Mesenteric fat pad (tissue), 1 donor: ENCODE measurements at places on chromosomes 5 and 9. TPM values are rescaled to one million over a fixed set of nuclear protein-coding genes. Genes with fewer than 3 reads are reported as not detected.

- DNase-seq: no peak
Measured at GRCh38 chr5:168317521-168318147, 26.2 kb downstream of the WWC1 start.

DNA sequence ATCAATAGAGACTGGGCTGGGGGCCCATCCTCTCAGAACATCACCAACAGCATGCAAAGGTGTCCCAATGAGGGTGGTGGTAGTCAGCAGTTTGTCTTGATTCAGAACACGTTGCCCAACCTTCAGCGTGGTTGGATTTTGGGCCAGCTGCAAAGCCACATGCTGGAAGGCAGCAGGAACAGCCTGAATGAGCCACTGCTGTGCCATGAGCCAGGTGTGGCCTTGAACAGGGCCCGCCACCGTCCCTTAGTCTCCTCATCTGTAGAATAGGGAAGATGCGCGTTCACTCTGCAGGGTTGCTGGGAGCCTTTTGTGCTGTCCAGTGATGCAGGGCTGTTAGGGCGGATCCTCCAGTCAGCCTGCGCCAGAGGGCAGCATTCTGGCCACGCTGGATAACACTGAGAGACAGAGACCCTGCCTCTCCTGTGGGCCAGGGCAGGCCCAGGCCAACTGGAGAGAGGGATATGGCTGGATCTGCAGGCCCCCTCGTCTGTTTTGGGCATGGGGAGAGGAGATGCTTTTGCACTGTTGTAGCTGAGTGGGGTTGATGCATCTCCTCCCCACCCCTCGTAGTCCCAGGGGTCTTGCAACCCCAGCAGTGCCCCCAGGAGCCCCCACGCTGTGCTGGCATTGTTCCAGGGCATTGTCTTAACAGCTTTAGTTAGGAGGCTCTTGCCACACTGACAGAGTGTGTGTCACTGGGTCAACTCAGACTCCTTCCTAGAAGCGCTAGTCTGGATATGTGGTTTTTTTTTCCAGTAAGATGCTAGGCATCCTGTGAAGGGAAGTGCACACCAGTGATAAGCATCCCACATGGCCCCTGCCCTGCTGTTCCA lies 42.1 kb downstream of the SLC46A2 start:
- DNase-seq: no peak

GRCh38 chr5:4197151-4197550 lies 601.5 kb downstream of the IRX1 start:
- DNase-seq: no peak

GRCh38 chr9:32424616-32425015 lies 40.2 kb downstream of the ACO1 start:
- no peak for DNase-seq

The FOXD4 gene
- total RNA-seq: 0.32 TPM

GRCh38 chr9:68749579-68750159 lies 44.6 kb downstream of the PIP5K1B start:
- no peak for DNase-seq

DNA sequence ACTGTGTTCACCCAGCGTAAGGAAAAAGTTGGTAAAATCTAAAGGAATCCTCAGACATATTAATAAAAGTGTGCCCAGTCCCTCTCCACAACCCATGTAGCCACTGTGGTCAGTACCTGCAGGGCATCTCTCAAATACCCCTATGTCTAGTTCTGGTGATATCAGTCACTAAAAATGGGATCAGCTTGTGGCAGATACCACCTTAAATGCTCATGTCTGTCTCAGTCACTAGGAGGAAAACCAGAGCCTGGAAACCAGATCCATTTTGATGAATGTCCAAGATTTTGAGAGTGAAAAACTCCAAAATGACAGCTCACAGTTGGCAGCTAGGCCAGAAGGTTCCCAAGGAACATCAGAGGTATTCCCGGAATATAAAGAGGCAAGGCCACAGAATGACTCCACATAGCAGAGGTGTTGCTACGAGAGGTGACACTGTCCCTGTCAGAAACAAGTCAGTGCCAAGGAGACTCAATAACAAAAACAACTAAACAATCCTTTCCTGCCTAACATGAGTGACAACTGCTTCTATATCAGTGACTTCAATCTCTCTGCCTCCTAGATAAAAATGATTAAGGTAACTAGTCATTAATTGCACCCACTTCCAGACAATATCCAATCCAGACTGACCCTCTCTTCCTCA lies 13.5 kb downstream of the PCAT7 start:
- DNase-seq: no peak

- DNase-seq: no peak
Measured at GRCh38 chr5:169812786-169813185, 167.5 kb downstream of the INSYN2B start.

GRCh38 chr9:135320331-135320730 lies 159.3 kb upstream of the PPP1R26 start:
- no peak for DNase-seq

The MRPL36 gene
- 50.4 TPM for total RNA-seq

- no peak for DNase-seq
Measured at GRCh38 chr5:114857941-114858551, 311.7 kb downstream of the TRIM36 start.

- no peak for DNase-seq
Measured at GRCh38 chr9:25861421-25861820, 183.2 kb upstream of the TUSC1 start.

DNA sequence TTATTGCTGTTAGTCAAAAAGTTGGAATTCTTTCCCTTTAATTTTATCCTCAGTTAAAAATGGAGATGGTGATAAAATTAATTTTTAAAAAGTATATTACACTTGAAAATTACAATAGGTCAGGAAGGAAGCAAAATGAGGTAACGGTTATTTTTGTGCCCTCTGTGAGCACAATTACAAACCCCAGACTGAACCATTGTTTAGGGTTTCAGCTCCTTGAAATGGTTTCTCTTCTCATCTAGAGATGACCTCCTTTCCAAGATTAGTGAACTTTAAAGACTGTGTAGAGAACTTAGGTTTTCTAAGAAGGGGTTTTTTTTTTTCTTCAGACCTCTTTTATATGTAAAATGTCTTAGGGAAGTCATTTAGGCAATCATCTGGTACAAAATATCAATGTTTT lies 126.2 kb upstream of the CHD1 start:
- no peak for DNase-seq

GRCh38 chr5:127275641-127276193 lies 14.9 kb upstream of the MEGF10 start:
- DNase-seq: no peak

DNA sequence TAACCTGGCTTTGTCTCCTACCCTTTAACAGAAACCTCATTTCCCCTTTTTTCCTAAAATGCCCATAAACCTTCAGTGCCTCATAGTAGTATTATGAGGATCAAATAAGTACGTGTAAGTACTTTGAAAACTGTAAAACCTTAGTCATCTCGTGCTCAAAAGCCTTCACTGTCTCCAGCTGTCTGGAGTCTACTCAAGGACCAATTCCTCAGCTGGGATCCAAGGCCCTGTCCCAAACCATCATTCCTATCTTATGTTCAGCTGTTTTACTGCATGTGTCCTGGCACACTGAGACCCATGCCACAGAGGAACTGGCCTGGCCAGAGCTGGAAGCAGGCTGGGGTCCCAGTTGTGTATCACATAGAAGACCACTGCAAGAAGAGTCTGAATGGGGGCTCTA lies 15.9 kb downstream of the ADAMTSL1 start:
- DNase-seq: no peak

The LCN12 gene
- not detected for total RNA-seq

The IRX1 gene
- not detected for total RNA-seq
